ENCODE measurements at places on chromosomes 3 and 15.

DNA sequence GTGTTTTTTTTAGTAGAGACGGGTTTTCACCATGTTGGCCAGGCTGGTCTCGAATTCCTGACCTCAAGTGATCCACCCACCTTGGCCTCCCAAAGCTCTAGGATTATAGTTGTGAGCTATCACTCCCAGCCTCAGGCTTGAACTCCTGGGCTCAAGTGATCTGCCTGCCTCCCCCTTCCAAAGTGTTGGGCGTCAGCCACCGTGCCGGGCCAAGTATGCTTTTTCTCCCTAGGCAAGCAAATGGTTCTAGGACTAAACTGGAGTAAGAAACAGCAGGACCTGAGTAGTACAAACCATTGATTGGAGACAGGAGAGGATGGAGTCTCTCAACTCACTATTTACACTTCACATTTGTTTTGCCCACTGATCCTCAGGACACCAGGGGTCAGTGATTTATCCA is 4.6 kb upstream of the PTPN9 start:
- DNase-seq, result no peak

GRCh38 chr3:152211655-152212054 is 57.1 kb upstream of the MBNL1 start:
- DNase-seq, result no peak

DNA sequence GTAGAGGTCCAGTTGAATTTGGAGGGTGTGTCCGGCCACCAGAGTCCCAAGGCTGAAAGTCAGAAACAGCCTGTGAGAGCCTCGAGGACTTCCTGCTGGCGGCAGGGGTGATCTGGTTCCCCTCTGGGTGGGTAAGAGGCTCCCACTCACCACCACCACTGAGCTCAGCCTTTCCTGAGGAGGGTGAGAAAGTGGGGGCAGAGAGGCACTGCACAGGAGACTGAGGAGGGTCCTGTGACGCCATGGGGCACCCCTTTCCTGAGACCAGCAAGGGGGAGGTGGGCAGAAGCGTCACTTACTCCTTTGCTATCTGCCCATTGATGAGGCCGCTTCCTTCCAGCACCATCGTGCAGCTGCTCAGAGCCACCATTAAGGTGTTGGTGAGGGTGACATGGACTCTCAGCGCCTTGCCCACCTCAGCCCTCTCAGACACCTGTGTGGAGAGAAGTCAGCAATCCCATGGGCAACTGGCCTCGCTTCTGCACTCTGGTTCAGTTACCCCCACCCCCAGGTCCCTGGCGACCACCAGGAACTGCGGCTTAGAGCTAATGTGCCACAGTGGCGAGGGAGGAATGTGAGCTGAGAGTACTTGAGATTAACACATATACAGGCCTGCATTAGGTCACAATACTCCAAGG is 10.0 kb upstream of the TGM5 start:
- no peak for DNase-seq

DNA sequence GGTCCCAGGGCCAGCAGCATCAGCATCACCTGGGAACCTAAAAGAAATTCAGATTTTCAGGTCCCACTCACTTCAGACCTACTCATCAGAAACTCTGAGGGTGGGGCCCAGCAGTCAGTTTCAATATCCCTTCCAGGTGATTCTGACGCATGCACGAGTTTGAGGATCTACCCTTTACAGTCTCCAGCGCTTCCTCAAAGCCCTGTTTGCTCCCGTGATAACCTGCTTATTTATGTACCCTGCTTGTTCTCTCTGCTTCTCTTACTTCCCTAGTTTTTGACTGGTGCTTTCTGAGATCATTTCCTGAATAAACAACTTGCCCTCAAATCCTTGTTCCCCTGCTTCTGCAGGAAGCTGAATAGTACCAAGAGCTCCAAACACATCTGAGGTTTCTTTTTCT is 245.3 kb downstream of the ZNF621 start:
- DNase-seq, result no peak

Measured in stimulated activated CD4-positive, alpha-beta T cell treated with anti-CD3 and anti-CD28 coated beads, Interleukin-4, amount 100 ng/mL, for 24 hours (primary cell).